SW 1271 (cell line): ENCODE measurements at places on chromosomes 7 and 10.
A peak's percentile ranks its signal among the peaks of the same experiment; 100 is the strongest.

DNA sequence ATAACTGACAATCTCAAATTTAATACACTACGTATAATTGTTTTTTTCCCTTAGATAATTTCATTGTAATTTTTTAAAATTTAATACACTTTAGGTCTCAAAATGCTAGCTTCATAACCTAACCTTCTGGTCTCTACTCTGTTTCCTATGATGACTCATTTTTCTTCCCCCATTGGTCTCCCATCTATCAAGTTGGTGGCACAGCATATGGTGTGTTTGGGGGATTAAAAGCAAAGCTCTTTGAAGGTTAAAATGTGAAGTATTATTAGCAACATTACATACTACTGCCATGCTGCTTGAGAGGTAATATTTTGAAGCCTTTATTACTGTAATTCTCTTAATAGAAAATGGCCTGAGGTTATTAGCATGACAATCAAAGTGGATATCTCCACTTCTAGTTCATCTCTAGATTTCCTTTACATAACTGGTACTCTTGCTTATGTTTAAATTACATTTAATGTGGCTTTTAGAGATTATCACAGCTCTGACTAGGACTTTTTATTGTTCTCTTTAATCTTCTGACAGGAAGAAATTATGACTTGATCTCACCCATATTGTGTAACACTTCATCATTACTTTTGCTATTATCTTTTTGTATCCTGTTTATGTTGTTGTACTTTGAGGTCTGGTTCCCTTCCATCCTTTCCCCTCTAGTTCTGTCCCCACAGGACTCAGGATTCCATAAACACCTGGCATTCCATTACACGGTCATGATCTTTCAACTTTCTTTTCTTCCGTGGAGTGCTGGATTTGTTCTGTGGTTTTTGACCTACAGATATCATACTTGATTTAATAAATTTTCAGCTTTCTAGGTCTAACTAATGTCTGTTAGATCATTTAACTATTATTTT lies 185.1 kb downstream of the SEMA3D start:
- no peak for DNase-seq

DNA sequence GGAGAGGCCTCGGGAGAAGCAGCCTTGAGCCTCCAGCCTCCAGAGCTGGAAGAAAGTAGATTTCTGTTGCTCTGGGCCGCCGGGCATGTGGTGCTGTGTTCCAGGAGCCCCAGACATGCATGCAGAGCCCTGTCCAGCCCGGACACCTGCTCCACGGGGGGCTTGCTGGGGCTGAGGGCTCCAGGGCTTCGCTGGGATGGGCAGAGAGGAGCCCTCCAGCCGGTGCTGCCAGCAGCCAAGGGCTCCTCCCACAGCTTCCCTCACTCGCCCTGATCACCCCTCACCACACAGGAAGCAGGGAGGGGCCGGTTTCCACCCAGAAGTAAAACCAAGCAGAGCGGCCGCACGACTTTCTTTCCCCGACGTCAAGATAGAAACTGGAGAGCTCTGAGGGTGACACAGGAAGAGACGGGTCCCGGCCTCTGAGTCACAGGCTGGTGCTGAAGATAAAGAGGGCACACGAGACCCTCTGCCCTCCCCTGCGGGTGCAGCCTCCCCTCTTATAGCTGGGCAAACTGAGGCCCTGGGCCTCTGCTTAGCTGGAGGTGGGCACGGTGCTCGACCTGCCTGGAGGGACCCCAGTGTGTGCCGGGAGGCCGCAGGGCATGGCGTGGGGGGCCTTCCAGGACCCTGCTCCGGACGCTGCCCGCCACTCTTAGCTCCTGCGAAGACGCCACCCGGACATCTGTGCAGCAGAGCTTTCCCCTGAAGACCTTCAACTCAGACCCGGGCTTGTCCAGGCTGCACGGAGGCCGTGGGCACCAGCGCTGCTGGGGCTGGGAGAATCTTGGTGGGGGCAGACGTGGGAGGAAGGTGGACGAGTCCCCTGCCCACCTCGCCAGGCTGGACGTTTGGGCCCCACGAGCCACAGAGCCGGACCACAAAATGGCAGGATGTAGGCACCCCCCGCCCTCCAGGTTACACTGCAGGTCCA lies 31.1 kb downstream of the ADAP1 start:
- no peak for DNase-seq

- DNase-seq, result no peak
These were observed 424.6 kb downstream of the PAXIP1 start for GRCh38 chr7:154578336-154578735.

GRCh38 chr7:28700096-28700495 lies 258.0 kb downstream of the TRIL start:
- no peak for DNase-seq

DNA sequence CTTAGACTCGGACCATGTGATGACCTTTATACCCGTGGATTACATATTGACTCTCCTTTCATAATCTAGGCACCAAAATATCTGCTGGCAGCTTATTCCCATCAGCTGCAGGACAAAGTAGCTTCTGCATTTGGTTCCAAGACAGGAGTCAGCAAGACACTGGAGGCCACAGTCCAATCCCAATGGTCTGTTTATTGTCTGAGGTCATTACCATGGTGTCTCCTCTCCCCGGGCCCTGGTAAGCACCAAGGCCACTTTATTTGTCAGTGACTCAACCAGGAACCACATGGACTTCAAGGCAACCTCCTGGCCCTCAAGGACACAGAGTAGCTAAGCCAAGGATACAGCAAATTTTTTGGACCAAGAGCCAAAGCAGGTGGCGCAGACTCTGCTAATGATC lies 36.1 kb downstream of the KCNMA1 start:
- no peak for DNase-seq

DNA sequence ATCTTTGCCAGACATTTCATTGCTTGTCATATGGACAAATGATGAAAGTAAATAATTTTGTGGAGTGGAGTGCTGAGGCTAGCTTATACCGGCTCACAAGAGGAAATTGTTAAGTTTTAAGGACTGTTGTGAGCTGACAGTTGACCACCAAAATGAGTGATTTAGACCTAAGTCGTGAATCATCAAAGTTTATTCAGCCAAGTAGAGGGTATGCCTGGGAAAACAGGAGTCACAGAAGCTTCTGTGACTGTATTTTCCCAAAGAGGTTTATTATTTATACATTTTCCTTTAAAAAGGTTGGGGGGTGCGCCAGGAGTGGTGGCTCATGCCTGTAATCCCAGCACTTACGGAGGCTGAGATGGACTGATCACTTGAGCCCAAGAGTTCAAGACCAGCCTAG lies 21.8 kb downstream of the MRPS24 start:
- DNase-seq, result no peak

GRCh38 chr7:65980478-65981250 lies 1.3 kb downstream of the GUSB start:
- no peak for DNase-seq

DNA sequence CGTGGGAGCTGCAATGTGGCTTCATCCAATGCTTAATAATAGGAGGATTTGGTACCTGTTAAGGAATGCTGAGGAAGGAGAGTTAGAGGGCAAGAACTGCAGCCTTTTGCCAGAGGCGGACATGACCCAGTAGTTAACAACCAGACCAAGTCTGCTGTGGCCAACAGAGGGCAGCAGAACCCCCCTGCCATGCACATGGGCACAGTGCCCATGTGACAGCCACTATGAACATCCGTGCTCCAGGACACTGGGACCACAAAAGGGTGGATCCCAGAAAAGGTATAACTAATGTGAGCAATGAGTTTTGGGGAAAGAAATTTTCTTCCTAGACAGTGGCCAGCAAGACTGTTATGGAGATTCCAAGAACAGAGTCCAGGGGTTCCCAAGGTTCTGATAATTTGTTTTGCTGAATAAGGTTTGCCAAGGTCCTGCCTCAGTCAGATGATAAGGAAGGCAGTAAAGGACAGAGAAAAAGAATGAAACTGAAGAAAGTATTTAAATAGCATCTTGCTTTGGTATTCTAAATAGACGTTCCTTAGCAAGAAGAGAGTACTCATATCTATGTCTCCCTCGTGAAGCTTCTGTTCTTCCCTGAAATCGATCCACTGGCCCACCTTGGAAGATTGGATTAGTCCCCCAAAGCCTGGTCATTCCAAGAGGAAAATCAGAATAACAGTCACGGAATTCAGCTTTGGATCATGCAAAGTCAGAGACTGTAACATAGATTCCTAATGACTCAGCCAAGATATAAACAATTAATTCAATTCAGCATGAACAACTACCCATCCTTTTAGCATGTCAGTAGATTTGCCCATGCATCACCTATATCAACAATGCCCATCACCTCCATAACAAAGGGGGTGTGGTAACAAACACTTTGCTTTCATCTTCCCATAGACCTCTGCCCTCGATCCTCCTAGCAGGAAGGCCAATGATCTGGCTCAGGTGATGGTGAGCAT lies 56.0 kb downstream of the LGI1 start:
- no peak for DNase-seq

GRCh38 chr7:107661081-107661864 lies 645 bp downstream of the SLC26A4 start:
- no peak for DNase-seq

DNA sequence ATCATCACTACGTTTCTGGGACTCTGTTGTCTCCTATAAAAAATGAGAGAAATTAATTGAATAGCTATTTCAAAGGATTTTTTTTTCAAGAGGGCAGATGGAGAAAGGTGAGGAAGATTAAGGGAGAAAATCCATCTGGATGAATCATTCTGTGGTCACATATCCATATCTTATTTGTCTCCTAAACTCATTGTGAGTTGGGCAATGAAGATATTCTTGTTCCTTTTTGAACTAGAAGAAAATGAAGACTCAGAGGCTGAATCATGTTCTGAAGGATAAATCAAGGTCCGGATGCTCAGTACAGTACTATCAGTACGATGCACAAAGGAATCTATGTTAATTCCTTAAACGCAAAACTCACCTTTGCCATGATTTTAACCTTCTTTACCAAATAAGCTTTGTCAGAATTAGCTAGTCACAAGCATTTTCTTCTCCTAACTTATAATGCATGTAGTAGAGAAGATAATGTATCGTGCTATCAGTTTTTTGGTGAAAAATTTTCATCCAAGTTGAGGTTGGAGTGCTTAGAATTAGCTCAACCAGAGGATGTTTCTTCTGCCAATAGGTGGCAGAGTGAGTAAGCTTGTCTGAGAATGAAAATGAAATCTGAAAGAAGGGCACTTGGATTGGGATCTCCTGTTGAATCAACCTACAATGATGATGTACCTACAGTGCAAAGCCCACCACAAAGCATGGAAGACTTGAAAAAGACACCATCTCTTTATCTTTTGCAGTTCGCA lies 446.9 kb downstream of the KIF20B start:
- peak; percentile 40 for DNase-seq

- peak; percentile 4 for DNase-seq
These were observed 178.0 kb downstream of the IMMP2L start for GRCh38 chr7:111384065-111384891.

DNA sequence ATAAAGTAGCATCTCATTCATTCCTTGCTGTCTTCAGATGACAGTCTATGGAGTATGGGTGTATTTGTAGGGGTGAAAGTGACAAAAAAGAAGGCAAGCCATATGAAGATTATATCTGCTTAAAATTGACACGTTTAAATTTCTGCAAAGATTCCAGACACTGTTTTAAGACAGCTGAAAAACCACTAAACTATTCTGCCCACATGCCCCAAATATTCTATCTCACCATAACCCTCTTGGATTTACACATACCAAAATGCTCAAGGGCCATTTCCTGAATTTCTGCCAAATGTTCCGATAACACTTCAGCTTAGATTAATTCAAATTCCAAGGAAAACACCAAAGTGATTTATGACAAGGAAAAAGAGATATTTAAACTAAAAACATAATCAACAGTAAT lies 99.9 kb upstream of the IL6 start:
- DNase-seq, result no peak

GRCh38 chr7:120398284-120399000 lies 125.5 kb downstream of the KCND2 start:
- no peak for DNase-seq

- no peak for DNase-seq
These were observed 36.2 kb downstream of the BAG3 start for GRCh38 chr10:119687192-119688032.

GRCh38 chr10:84200537-84201243 lies 6.4 kb downstream of the CDHR1 start:
- no peak for DNase-seq

DNA sequence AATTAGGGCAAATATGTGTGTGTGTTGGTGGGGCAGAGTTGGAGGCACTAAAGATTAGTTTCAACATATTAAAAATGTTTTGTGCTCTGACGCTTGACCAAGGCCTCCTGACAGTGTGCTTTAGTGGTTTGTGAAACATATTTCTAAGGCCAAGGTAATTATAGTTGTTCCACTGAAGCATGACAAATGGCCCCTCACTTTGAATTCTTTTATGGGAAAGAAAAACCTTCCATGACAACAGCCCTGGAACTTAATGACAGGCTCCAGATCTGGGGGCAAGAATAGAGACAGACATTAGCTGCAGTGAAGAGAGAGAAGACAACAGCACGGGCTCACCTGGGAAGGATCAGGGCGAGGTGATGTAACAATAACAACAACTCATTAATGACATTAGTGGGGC lies 155.8 kb downstream of the CHN2 start:
- DNase-seq, result no peak

DNA sequence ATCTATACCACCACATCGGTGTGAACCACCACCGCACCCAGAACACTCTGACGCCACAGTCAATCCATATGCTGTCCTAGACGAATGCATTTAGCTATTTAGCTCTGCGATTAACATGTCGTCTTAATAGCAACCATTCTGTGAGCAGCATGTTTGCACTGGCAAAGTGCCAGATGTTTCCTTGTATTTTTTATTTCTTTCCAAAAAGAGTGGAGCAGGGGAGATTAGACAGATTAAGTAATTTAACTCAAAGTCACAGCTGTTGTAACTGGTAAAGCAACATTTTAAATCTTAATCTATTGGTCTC lies 57.0 kb upstream of the ARL4A start:
- no peak for DNase-seq

DNA sequence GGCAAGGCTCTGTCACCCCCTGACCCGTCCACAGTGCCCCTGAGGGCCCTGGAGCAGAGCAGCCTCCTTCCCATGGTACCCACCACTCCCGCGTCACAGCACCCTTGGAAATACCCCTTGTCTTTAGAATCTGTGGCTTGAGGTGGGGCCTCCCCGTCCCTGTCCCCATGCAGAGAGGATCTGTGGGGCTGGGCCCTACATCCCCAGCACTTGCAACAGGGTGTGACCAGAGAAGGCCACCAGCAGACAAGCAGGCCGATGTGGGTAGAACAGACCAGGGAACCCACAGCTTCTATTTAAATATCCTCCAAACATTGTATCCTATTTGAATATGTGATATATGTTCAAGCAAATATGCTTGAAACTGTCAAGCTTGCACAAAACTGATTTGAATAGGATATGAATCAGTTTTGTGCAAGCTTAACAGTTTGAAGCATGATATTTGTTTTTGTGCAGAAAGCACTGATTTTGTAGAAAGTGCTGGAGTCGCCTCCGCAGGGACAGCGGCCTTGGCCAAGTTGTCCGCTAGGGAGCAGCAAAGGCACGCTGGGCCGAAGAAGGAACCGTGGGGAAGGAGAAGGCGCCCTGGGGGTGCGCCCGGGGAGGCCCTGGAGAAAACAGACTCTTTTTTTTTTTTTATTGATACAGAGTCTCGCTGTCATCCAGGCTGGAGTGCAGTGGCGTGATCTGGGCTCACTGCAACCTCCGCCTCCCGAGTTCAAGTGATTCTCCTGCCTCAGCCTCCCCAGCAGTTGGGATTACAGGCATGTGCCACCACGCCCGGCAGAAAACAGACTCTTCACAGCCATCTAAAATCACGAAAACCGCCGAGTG lies 2.2 kb downstream of the CFAP46 start:
- no peak for DNase-seq
